ENCODE measurements at places on chromosomes 1 and 21.

DNA sequence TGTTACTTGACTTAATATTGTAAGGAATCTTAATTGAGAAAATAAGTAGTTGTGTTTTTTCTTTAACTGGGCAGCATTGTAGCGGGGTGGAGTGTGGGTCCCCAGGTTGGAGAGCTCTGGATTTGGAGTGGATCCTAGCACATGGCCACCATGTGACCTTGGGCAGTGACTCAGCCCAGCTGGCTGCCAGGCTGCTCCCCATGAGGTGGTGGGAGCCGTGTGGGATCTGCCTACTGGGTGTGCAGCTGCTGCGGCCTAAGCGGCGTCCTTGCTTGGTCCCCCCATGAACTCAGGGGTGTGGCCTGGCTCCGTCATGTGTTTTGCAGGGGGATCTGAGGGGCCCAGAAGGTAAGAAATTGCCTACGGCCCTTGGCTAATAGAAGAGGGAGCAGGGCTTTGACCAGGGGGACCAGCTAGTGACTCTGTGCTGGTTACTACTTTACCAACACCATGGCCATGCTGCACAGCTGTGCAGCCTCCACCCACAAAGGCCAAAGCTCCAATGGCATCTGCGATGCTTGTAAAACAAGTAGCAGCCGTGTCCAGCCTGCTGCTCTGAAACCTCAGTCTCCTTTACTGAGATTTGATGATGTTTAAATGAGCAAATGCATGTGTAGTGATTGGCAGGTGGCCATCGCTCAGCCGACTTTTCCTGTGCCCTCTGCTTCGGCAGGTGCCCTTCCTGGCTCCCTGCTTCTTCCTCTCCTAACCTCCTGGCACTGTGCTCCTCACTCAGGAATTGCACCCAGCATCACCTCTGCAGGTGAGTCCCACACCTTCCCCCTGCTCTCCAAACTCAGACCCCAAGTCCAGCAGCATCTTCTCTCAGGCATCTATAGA lies 68.3 kb downstream of the ADARB1 start:
- DNase-seq: peak; percentile 79

- DNase-seq: no peak
Observed at GRCh38 chr1:208139434-208140045, 104.6 kb downstream of the PLXNA2 start.

GRCh38 chr1:56377431-56377830 lies 201.9 kb downstream of the PLPP3 start:
- DNase-seq: no peak

DNA sequence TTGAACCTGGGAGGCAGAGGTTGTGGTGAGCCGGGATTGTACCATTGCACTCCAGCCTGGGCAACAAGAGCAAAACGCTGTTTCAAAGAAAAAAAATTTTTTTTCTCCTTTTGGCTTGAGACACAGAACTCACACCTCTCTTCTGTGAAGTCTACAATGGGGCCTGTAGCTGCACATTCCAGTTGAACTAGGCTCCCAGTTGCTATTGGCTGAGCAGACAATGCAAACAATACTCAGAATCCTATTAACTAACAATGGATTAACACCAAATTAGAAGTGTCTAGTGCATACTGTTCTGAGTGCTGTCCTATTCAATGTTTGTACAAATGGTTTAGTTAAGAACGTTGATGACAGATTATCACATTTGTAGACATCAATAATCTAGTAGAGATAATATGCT lies 17.6 kb upstream of the MCL1 start:
- DNase-seq: no peak

DNA sequence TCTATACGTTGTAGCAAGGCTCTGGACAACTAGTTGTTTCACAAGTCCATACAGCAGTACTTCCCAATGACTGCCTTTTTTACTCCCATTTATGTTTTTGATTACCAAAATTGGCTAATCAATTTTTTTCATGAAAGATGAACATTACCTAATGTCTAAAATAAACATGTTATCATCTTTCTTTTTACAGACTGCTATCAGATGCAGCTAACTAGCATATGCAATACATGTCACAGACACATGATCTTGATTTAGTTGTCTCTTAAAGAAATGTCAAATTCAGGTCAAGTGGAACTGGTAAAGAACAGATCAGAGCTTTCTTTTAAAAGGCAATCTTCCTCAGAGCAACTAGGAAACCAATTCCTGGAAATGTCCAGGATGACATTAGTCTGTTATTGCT lies 630 bp upstream of the DBT start:
- DNase-seq: no peak

Measured in AG10803 (cell line).